BJ (cell line): ENCODE measurements at places on chromosomes 4 and X. TPM values are rescaled to one million over a fixed set of nuclear protein-coding genes. Genes with fewer than 3 reads are reported as not detected.

- DNase-seq = no peak
Measured at GRCh38 chrX:114582698-114583395, 1.0 kb upstream of the HTR2C start.

DNA sequence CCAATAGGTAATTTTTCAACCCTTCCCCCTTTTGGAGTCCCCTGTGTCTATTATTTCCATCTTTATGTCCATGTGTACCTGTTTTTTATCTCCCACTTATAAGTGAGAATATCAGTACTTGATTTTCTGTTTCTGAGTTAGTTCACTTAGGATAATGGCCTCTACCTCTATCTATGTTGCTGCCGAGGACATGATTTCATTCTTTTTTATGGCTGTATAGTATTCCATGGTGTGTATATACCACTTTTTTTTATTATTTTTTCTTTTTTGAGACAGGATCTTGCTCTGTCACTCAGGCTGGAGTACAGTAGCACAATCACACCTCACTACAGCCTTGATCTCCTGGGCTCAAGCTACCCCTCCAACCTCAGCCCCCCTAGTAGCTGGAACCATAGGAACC, 47.6 kb downstream of the FUNDC1 start:
- no peak for DNase-seq

RBM46 gene
- polyA plus RNA-seq = 0.01 TPM in 1 of 2 replicates, not detected in the other

C4orf51 gene
- polyA plus RNA-seq = not detected in 2 replicates

- no peak for DNase-seq
Measured at GRCh38 chr4:75708218-75708691, 16.1 kb upstream of the USO1 start.

GPC3 gene
- polyA plus RNA-seq = not detected in 2 replicates

RASL11B gene
- 0.20 and 0.22 TPM in 2 replicates for polyA plus RNA-seq

- no peak for DNase-seq
Measured at GRCh38 chr4:168677879-168678278, 181.0 kb downstream of the PALLD start.

SERTM2 gene
- polyA plus RNA-seq = not detected in 2 replicates
